Fibroblast of lung (primary cell): ENCODE measurements at places on chromosomes 16 and 17. TPM values are rescaled to one million over a fixed set of nuclear protein-coding genes. Genes with fewer than 3 reads are reported as not detected.
A peak's percentile ranks its signal among the peaks of the same experiment; 100 is the strongest.

DNA sequence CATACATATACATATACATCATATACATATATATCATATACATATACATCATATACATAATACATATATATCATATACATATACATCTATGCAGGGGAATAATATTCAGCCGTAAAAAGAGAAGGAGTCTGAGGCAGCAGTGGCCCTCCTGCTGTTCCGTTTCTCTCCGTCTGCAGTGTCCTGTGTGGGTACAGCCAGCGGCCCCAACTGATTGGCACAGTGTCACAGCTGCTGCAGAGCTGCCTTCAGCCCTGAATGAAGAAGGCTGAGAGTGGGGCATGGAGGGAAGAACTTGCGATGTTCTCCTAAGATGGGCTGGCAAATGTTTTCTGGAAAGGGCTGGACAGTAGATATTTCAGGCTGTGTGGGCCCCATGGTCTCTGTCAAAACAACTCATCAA, 146.9 kb downstream of the SNX29 start:
- DNase-seq: no peak

DNA sequence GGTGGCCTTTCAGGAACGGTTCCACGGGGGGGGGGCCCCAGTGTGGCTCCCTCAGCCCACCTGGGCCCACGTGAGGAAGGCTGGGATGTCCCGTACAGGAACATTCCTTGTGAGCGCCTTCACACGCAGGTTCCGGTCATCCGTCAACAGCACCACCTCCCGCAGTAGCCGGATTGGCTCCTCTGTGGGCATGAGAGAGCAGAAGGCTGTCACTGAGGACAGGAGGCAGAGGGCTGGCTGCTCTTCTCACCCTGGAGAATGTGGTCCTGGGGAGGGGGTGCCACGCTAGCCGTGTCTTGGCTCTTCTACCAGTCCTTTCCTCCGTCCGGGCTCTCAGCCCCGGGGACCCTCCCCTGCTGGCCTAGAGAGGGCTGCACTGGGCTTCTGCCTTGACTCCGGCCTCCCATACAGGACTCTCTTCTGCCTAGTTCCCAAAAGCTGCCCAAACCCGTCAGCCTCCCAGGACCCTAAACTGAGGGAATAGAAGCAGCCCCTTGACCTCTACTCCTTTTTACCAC, 6.6 kb downstream of the HIC1 start:
- DNase-seq: no peak

GRCh38 chr17:61076621-61077031, 323.0 kb upstream of the TBX2 start:
- DNase-seq: peak; percentile 68

DNA sequence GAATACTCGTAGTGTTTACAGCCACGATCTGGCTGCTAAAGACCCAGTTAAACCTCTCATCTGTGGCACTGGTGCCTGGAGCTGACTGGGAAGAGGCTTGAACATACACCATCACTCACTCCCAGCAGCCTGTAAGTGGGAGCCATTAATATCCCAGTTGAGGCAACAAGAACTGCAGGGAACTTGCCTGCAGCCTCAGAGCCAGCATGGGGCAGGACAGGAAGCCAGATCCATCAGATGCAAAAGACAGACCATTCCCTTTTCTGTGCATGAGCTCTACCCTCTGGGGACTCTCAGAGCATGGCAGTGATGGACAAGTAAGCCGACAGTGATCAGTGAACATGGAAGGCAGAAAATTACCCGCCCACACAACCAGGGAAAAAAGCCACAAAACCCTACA, 91.8 kb downstream of the TMEM132E start:
- no peak for DNase-seq

- DNase-seq: no peak
Measured at GRCh38 chr16:23206986-23207385, 24.4 kb downstream of the SCNN1G start.

DNA sequence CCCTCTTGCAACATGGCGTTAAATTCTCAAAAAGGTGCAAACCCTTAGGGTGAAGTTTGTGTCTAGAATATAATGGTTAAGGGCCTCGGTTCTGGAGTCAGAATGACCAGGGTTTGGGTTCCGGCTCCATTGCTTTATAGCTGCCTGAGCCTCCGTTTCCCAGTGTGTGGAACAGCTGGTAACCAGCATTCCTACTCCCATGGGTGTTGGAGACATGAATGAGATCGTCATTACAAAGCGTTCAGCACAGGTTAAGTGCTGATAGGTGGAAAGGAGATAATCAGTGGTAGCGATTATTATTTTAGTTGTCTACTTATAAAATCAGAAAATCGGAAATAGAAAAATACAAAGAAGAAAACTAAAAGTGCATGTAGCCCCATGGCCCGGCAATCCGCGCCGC, 23.5 kb upstream of the ZCCHC14 start:
- DNase-seq: no peak

Gene EXOSC6
- total RNA-seq: 47.2 and 49.6 TPM in 2 replicates
